ENCODE measurements at places on chromosomes 7 and 10. TPM values are rescaled to one million over a fixed set of nuclear protein-coding genes. Genes with fewer than 3 reads are reported as not detected.

RELN gene
- 0.01 TPM for total RNA-seq

SEMA3C gene
- 71.7 TPM for total RNA-seq

HOXA10 gene
- total RNA-seq = 7.1 TPM

FAM237B gene
- not detected for total RNA-seq

ITGB8 gene
- total RNA-seq = 1.3 TPM
